Activated CD4-positive, CD25-positive, alpha-beta regulatory T cell treated with anti-CD3 and anti-CD28 coated beads, Interleukin-2, amount 50 U/mL, for 72 hours (primary cell): ENCODE measurements at places on chromosomes 5 and 9.
A peak's percentile ranks its signal among the peaks of the same experiment; 100 is the strongest.

DNA sequence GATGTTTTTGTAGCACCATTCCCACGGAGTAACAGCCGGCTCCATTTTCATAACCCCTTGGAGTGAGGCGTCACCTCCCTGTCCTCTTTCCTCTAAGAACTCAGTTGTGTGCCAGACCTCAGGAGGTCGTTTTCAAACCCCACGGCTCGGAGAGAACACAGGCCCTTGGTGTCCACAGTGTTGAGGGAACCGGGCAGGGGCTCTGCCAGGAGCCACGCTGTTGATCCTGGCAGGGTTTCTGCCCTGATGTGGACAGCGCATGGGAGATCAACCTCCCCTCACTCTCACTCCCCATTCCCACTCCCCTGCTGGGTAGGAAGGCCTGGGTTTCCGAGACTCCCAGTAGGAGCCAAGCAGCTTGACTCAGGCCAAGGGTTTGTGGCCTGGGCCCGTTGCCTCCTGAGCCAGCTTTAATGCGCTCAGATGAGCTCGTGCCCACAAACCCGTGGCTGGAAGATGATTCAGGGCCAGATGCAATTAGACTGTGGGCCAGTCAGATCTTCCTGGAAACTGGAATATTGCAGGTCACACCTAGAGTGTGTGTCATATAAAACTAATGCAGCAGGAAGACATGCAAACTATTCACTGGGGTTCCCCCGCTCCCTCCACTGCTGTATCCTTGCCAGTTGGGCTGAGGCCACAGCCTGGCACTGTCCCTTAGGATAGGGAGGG is 133.4 kb downstream of the SLC12A2 start:
- DNase-seq: no peak

- DNase-seq: peak; percentile 57
Measured at GRCh38 chr5:102755686-102756371, 724 bp downstream of the PAM start.

DNA sequence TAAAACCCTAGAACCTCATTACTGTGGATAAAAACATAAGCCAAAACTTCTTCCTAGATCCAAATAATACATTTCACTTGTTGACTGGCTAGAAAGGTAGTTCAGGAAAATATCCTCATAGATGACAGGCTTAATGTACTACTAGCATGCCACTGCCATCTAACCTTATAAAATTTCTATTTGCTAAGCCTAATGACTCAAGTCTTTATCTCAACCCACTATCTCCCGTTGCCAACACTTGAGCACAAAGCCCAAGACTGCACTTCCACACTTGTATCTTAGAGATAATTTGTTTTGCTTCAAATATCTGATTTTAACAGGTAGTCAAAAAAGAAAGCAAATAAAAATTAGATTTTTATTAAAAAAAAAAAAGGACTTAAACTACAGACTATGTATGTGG is 42.7 kb downstream of the FBXL17 start:
- DNase-seq: no peak

GRCh38 chr9:114090798-114091197 is 8.3 kb downstream of the KIF12 start:
- no peak for DNase-seq

DNA sequence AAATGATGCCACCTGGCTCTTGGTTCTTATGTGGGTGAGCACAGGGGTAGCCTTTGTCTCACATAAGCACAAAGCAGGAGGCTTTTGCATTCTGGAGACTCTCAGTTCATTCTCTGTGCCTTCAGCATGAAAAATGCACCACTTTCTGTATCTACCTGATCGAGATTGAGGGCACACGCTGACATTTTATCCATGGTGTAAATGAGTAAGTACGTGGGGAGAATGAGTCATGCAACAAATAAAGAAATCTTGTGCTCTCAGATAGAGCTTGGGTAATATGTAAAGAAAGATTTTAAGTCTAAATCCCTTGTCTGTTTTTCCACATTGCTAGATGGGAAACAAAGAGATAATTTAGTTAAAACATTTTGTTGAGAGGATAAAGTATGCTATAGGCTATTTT is 607.2 kb upstream of the WWC1 start:
- DNase-seq: no peak

DNA sequence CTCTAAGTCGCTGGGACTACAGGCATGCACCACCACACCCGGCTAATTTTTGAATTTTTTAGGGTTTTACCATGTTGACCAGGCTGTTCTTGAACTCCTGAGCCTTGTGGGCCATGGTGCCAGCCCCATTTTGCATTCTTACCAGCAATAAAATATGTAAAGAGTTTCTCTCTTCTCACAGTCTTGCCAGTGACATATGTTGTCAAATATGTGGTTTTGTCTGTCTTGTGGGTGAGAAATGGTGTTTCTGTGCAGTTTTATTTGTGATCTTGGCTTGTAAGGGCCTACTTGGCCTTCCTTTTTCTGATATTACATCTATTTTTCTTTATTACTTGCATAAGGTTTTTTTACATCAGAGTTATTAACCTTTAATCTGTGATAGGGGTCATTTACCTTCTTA is 47.1 kb downstream of the SPIN1 start:
- DNase-seq: no peak

- DNase-seq: no peak
Measured at GRCh38 chr5:106730912-106731311, 939.8 kb downstream of the EFNA5 start.

DNA sequence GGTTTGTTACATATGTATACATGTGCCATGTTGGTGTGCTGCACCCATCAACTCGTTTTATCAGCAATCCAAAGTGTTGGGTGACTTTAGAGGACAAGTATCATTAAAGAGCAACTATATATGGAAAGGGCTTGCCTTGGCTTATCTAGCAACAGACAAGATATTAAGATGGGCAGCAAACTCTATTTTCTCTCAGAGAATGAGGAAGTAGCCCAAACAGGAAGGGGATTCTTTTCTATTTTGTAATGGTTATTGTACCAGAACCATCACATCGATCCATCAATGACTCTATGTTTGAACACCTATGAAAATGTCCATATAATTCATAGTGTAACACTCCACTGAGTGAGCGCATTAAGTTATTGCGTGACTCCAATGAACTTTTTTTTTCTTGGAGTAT is 260.1 kb upstream of the SLC24A2 start:
- no peak for DNase-seq

- no peak for DNase-seq
Measured at GRCh38 chr5:93156566-93156965, 424.5 kb downstream of the NR2F1-AS1 start.

DNA sequence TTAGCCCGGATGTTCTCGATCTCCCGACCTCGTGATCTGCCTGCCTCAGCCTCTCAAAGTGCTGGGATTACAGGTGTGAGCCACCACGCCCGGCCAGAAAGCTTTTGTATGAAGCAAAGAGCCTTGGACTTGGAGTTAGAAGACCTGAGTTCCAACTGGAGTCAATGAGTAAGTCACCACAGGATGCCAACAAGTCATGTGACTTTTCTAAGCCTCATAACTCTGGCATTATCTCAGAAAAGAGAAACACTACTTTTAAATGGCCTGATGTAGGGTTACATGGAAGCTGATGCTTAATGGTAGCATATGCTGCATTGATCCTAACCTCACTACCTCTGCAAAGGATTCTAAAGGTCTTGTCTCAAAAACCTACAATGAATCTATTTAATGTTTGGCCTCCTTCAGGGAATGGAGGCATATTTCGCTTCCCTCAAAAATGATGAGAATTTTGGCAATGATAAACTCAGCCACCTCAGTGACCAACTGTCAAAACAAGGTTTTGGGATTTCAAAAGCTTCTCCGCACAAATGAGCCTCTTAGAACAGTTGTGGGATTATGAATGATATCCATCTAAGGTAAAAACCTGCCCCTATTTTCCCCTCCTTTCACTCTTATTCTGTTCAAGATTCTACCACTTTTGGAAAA is 236.8 kb downstream of the ACTL7B start:
- no peak for DNase-seq

DNA sequence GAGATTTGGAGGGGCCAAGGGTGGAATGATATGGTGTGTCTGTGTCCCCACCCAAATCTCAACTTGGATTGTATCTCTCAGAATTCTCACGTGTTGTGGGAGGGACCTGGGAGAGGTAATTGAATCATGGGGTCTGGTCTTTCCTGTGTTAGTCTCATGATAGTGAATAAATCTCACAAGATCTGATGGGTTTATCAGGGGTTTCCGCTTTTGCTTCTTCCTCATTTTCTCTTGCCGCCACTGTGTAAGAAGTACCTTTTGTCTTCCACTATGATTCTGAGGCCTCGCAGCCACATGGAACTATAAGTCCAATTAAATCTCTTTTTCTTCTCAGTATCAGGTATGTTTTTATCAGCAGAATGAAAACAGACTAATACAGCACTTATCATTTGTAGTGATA is 29.5 kb upstream of the SPIN1 start:
- no peak for DNase-seq

- no peak for DNase-seq
Measured at GRCh38 chr9:26656003-26656870, 236.4 kb downstream of the CAAP1 start.

- DNase-seq: no peak
Measured at GRCh38 chr5:133398646-133399101, 213.7 kb downstream of the FSTL4 start.

DNA sequence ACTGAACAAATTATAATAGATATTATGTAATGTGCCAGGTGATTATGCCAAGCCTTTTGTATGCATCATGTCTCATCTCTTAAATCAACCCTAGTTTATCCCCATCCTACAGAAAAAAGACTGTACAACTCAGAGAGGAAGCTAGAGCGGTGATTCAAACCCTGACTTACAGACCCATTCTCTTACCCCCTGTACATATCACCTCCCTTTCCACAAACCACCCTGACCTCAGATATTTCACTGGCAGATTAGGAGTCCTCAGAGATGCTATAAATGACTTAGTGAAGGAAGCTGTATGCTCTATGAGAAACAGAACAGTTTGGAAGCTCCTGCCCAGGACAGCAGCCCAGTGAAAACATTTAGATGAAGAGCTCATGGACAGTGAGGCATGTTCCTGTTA is 79.1 kb upstream of the RARS1 start:
- no peak for DNase-seq

DNA sequence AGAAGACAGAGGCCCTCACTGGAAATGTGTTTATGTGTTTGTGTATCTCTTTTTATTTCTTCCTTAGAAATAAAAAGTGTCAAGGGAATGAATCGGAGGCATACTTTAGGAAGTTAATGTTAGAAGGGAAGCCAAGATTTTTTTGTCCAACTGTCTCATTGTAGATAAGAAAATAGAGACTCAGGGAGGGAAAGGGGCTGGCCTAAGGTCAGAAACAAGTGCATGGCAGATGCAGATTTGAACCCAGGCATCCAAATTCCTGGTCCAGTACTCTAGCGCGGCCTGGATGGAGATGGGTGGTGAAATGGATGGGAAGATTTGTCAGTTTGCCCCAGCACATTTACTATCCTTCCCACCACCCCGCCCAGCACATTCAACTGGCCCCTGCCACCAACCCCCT is 19.8 kb upstream of the TNIP1 start:
- DNase-seq: no peak

GRCh38 chr5:172561151-172561550 is 79.9 kb upstream of the NEURL1B start:
- DNase-seq: no peak

GRCh38 chr9:80811656-80812055 is 877.7 kb downstream of the TLE1 start:
- no peak for DNase-seq

DNA sequence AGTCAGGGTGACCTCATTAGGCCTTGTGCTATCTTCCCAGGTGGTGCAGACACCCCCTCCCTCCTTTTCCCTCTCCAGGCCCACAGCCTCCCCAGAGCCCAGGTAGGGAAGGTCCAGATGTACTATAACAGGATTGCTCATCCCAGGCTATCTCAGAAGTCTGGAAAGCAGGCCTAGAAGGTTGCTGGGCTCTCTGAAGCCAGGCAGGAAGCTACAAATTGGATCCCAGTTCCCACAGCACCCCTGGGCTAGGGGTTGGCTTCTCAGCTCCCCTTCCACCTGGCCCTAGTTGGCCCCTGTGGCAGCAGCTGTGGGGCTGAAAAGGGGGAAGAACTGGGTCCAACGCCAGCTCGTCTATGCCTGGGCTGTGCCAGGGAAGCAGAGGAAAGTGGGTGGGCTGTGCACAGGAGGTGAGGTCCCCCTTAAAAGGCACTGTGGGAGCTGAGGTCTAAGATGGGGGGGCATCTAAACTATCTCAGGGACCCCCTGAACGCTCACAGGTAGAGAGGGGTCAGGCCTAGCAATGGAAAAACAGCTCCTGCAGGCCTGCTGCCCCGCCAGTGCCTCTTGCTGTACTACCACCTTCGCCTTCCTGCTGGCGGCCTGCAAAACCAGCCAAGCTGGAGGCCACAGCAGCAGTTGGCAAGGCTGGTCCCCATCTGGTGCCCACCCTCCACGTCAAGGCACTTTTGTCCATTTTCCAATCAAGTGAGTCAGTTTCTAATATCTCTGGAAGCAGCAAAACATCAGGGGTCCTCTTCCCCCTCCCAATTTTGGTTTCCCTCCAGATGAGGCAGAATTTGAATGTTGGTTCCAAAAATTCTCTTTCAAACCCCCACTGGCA is 13.3 kb upstream of the PSMD5 start:
- DNase-seq: no peak

GRCh38 chr5:96706433-96707111 is 44.4 kb downstream of the CAST start:
- no peak for DNase-seq

- no peak for DNase-seq
Measured at GRCh38 chr5:145858959-145859358, 13.9 kb downstream of the GRXCR2 start.

DNA sequence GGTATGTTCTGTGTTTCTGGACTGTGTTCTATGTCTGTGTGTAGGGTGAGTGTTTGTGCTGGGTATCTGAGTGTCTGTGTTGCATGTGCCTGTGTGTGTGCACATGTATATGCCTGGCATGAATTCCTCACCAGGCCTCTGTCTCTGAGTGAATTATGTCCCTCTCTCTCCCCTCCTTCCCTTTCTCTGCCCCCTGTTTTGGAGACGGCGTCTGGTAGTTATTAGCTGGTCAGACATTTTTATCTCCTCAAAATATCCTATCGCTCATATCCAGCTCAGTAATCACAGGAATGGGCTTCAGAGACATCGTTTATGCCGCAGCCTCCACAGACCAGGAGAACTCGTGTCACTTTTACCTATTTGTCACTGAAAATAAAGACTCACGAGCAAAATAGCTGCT is 483.2 kb upstream of the BRINP1 start:
- DNase-seq: no peak

DNA sequence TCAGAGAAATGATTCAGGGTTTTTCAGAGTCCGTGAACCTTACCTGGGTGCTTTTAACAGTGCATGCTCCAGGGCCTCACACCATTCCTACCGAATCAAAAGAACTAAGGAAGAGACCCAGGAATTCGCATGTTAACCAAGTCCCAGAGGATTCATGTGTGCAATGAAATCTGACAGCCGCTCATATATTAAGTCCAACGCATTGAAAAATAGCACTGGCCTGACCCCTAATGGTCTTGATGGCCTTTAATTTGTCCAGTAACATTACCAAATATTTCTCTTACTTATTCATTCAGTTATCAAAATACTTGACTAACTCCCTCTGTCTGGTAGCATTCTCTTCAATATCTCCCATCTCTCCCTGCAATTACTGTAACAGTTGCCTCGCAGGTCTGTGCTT is 55.0 kb upstream of the MARCHF11 start:
- DNase-seq: no peak

- peak; percentile 63 for DNase-seq
Measured at GRCh38 chr9:87725900-87726709, at the start of gene CTSL. Gene CTSL, plus strand, starts transcription at chr9:87726119. Its CDS starts 1,485 bp downstream, at chr9:87727604.

GRCh38 chr5:133363807-133364587 is 248.3 kb downstream of the FSTL4 start:
- no peak for DNase-seq
